ENCODE measurements at places on chromosomes 2 and 18.

DNA sequence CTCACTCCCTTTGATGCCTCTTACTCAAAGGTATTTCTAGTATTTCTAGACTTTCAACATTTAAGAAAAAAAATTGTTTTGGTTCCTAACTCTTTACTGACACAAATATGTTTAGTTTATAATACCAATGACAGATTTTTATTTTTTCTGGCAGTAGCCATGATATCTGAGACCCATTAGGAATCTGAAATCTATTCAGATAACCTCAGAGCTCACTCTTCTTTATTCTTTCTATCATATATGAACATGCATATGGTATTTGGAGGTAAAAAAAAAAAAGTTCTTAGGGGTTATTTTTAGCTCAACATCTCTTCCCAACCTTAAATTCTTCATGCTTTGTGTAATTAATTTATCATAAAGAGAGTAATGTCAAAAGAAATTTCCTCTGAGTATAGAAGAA, 465.5 kb downstream of the CDH2 start:
- no peak for DNase-seq

- DNase-seq = no peak
These were observed 58.7 kb upstream of the STAM2 start for GRCh38 chr2:152234277-152234676.

DNA sequence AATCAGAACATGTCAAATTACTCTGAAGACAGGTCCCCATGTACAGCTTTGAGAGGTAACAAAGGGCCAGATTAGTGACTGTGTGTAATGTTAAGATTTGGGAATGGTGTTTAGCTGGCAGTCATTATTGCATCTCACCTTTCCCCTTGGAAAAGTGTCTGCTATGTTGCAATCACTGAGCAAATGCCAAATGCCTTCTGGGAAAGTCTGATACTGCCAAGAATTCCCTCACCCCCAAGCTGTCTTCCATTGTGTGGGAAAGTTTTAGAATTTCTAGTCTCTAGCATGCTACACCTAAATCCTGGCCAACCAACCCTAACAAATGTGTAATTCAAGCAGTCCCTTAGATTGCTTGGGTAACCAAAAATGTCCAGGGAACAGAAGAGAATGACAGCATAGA, 13.6 kb upstream of the PELI1 start:
- DNase-seq = no peak

DNA sequence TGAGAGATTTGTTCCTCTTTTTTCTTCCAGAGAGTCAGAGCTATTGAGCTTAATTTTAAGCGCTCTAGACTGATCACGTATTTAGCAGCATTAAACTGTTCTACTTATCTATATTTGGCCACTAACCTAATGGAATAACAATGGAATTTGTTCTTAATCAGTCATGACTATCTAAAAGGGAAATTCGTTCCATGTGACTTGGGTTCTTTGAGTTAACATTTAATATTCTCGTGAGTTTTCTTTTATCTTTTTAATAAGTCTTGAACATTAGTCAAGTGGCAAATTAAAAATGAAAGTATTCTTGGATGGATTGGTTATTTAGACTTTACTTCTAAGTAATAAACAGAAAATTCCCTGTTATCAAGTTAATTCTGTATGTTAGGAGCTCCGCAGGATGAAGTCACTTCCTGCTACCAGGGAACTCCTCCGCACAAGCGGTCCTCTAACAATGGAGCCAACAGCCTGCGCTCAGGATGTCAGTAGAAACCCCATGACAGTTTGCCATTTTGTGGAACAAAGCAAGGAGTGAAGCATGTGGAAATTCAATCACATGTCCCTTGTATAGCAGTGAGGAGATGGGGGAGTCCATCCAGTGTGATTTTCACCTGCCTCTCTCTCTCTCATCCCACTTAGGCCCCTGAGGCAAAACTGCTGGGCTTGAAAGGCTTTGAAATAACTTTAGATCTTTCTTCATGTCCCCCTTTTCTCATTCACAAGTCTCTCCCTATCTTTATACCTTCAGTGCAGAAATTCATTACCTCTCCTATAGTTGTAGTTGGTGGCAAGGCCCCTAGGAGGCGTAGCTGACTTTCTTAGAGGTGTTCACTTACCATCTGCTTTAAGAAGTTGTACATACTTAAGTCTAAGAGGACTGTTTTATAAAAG, 138.1 kb downstream of the WDR7 start:
- DNase-seq = no peak

DNA sequence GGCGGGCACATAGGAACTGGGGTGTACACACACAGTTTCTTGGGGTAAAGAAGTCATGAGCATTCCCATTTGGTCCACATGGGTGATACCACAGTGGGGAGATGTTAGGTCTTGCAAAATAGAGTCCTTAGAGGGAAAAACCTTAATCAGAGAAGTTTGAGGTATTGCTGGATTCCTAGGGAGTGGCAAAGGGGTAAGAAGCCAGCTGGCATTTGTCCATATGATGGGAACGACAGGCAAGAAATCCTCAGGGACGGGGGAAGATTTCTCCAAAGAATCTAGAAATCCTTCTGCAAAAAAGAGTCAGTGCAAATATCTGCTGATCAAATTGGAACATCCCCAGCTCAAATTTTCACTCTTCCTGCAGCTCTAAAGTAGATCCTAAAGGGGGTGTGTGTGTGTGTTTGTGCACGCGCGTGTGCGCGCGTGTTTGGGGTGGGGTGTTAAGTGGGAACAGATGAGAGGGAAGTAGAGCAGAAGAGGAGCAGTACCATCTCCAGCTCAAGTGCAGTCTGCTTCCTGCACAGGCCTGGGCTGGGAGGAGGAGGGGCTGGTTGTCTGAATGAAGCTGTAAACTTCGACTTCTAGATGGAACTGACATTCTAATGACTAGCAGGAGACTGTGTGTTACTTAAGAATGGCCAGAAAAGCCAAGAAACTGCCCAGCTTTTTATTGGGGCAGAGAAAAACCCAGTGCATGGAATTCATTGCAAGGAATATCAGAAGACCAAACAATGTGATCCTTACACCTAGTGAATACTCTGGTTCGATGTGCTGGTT, 168.0 kb downstream of the SPP2 start:
- DNase-seq = no peak

- DNase-seq = peak; percentile 33
These were observed 53.6 kb downstream of the FAM228A start for GRCh38 chr2:24228470-24228869.

GRCh38 chr2:171972329-171972982, 27.3 kb upstream of the METAP1D start:
- DNase-seq = no peak
